Progenitor cell of endocrine pancreas (in vitro differentiated cells): ENCODE measurements at places on chromosomes 7 and 10. TPM values are rescaled to one million over a fixed set of nuclear protein-coding genes. Genes with fewer than 3 reads are reported as not detected.

Gene CALHM1
- not detected in 2 replicates for total RNA-seq

Gene THSD7A
- total RNA-seq, result 4.7 and 8.1 TPM in 2 replicates

DNA sequence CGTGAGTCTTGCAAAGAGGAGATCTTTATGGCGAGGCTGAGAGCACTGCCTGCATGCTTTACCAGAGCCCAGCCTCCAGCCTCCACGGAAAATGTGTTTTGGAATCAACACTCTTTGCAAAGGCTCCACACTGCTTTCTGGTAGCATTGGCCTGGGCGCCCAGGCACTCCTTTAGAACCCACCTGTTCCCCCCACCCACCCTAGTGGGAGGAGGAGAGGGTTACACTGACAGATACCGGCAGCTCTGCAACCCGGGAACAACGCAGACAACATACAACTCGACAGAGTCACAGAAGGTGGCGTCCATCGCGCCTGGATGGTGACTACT lies 5.5 kb upstream of the MNX1 start:
- peak overlapping the region; percentile 64 for H3K27ac ChIP-seq
- no peak overlapping the region for H3K4me3 ChIP-seq
- no peaks in the 10 kb centered on the region for H3K36me3 ChIP-seq
- peaks cover 32% of the 10 kb centered on the region for H3K27me3 ChIP-seq
- no peak for DNase-seq

- DNase-seq, result no peak
- peaks cover 23% of the 10 kb centered on the region for H3K27me3 ChIP-seq
- no peak overlapping the region for H3K4me3 ChIP-seq
- H3K4me1 ChIP-seq, result no peaks in the 10 kb centered on the region
Measured at GRCh38 chr10:114389426-114389825, 14.9 kb downstream of the AFAP1L2 start.

- DNase-seq, result no peak
- H3K4me3 ChIP-seq, result no peak overlapping the region
- no peaks in the 10 kb centered on the region for H3K36me3 ChIP-seq
- H3K4me1 ChIP-seq, result peaks cover 26% of the 10 kb centered on the region
- H3K27me3 ChIP-seq, result peaks cover 10% of the 10 kb centered on the region
Measured at GRCh38 chr10:77230194-77230593, 407.4 kb downstream of the KCNMA1 start.

GRCh38 chr10:130137090-130137448 lies 878 bp downstream of the GLRX3 start:
- peaks cover 3% of the 10 kb centered on the region for H3K27me3 ChIP-seq
- peak overlapping the region; percentile 92 for H3K27ac ChIP-seq
- H3K4me3 ChIP-seq, result peak overlapping the region; percentile 85
- no peak for DNase-seq
